ENCODE measurements at places on chromosomes 6 and 20.

DNA sequence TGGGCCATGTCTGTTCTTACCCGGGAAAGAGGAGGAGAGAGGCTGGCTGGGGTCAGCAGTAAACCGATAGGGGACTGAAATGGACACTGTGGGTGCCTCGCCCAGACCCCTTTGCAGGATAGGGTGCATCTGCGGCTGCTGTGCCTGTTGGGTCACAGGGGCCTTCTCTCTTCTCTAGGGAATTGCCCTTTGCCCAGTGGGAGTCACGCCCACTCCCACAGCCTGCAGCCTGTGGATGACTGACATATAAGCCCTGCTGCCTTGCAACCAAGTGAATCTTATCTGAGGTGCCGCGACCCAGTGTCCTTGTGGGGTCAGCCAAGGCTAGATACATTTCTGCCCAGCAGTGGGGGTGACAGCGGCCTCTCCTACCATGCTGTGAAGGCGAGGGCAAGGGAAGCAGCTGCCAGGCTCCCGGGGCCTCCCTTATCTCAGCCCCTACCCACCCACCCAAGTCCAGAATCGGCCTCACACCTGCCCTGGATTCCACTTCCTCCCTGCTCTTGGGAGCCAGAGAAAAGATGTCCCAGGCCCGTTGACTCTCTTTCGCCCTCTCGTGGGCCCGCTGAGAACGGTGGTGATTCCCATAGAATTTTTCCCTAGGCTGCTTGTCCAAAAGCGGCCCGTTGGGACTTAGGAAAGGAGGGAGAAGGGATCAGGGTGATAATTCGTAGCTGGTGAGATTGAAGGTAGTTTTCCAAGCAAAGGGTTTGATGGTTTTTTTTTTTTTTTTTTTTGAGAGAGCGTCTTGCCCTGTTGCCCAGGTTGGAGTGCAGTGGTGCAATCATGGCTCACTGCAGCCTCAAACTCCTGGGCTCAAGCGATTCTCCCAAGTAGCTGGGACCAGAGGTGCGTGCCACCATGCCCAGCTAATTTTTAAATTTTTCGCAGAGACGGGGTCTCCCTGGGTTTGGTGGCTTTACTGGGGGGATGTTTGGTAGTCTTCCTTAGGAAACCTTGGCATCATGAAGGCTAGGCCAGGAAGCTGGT is 76.4 kb upstream of the RNF24 start:
- DNase-seq: peak; percentile 43

GRCh38 chr6:84332139-84333034 is 104.9 kb upstream of the CEP162 start:
- DNase-seq: no peak

GRCh38 chr6:134949927-134950326 is at the start of gene ALDH8A1:
Gene ALDH8A1, minus strand, starts transcription at chr6:134950101. Its CDS starts 48 bp downstream, at chr6:134950053.
- DNase-seq: no peak

DNA sequence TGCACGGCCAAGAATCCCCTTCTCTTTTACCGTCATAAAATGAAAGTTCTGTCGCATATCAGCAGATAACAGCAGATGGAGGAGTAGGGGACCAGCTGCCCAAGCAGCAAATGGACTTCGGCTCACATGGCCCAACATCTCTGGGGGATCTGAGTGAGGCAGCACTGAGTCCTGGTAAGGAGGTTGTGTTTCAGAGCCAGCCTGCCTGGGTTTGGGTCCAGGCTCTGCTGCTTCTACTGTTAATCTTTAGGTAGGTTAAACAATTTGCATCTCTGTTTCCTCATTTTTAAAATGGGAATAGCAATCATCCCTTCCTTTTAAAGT is 193.6 kb downstream of the DOK5 start:
- DNase-seq: no peak

DNA sequence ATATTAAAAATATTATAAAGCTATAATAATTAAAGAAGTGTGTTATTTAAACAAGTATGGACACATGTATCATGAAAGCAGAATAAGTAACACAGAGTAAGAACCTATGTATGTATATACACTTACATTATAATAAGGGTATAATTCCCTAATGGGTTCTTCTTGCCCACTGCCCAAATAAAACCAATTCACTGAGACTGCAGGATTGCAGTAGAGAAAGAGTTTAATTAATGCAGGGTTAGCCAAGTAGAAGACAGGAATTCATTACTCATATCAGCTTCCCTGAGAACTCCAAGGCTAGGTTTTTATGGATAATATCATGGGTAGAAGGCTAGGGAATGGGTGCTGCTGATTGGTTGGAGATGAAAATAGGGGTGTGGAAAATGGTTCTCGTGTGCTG is 53.8 kb upstream of the SAMD3 start:
- DNase-seq: no peak

GRCh38 chr20:32017711-32018251 is 7.5 kb downstream of the CCM2L start:
- peak; percentile 31 for DNase-seq

DNA sequence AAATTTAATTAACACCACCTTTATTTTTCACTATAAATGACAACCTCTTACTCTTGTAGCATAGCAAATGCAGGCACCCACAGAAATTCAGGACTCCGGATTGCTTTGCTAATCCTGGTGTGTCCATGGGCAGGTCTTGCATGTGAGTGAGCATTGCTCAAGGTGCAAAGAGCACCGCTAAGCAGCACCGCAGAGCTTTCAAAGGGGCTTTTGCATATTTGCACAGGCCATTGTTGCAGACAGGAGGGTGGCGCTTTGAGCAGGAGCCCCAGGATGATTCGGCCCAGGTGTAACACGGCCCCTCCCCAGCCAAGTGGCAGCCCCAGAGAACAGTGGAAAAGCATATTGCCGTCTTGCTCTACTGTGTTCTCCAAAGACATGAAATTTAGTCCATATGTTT is 293.2 kb downstream of the NRN1 start:
- no peak for DNase-seq

- no peak for DNase-seq
These were observed 20.6 kb downstream of the RMND1 start for GRCh38 chr6:151431337-151431736.

DNA sequence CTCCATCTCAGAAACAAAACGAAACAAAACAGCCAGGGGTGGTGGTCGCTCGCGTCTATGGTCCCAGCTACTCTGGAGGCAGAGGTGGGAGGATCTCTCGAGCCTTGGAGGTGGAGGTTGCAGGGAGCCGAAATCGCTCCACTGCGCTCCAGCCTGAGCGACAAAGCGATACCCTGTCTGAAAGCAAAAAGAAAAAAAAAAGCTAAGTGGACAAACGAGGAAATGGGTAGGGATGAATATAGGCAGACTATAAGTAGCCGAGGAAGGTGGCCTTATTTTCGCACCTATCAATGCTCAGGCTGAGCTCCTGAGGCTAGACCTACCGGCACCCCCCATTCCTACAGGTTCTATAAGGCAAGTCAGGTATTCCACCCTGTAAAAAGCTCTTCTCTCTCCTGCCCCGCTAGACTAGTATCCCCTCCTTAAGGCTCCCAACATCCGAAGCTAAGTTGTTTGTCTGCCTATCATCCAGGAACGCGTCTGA is 650 bp upstream of the CASP8AP2 start:
- DNase-seq: no peak

- no peak for DNase-seq
These were observed 114.3 kb downstream of the THBS2 start for GRCh38 chr6:169139179-169139971.

DNA sequence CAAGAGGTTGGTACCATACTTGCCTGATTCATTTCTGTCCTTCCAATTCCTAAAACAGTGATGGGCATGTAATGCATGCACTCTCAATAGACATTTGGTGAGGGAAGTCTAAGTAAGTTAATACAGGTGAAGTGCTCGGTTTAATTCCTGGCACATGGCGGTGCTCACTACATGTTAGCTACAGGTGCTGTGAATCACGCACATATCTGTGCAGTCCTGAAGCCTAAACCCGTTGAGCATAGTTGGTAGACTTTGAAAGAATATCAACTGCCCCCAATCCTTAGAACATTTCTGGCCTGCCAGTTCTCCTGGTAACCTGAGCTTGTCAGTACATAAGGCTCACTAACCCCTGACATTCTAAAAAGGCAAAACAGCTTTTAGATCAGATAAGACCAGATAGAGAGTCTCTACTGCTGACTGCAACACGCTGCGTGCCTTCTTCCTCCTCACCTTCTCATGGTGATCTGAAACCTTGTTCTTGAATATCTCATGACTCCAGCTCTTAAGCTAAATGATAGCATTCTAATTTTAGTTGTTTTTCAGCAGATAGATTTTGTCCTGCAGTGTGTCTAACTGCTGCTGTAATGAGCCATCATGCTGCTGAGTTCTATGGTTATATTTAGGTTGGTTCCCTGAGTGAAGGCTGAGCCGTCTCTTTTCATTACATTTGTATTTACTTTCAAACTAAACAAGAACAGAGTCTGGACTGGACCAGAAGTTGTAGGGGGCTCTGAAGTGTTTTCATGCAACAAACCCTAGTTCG is 328.5 kb upstream of the QKI start:
- DNase-seq: no peak

GRCh38 chr6:105097288-105097687 is 82.5 kb downstream of the POPDC3 start:
- DNase-seq: no peak

All from CD4-positive, alpha-beta T cell treated with Interleukin-4 for 4 hours (primary cell).